NCI-H2081 treated with DMSO at 0.1 percent for 48 hours (cell line): ENCODE measurements at places on chromosomes 7 and 10.
A peak's percentile ranks its signal among the peaks of the same experiment; 100 is the strongest.

DNA sequence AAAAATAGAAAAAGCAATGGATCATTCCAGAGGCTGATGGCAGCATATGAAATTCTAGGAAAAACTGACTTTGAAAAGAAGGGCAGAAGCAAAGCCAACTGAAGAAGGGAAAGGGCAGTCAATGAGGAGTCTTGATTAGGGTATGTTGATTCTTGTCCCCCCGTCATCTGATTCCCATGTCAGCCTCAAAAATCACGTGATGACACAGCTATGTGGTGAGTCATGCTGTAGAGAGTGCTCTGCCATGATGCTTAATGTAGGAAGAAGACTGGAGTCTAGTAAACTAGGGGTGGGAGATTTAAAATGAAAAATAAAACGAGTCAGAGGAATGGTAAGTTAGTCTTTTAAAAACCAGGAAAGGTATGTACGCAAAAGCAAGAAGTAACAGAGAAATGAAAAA is 3.9 kb upstream of the POU6F2 start:
- DNase-seq: no peak

DNA sequence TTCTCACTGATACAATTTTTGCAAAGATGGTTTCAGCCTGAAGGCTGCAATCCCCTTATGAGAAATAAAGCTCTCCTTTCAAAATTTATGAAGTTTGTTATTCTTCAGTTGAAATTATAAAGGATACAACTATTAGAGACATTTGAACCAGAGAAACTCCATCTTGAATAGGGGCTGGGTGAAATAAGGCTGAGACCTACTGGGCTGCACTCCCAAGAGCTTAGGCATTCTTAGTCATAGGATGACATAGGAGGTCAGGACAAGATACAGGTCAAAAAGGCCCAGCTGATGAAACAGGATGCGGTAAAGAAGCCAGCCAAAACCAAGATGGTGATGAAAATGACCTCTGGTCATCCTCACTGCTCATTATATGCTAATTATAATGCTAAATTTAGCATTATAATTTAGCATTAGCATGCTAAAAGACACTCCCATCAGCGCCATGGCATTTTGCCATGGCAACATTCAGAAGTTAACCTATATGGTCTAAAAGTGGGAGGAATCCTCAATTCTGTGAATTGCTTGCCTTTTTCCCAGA is 22.4 kb upstream of the IFIT1B start:
- no peak for DNase-seq

DNA sequence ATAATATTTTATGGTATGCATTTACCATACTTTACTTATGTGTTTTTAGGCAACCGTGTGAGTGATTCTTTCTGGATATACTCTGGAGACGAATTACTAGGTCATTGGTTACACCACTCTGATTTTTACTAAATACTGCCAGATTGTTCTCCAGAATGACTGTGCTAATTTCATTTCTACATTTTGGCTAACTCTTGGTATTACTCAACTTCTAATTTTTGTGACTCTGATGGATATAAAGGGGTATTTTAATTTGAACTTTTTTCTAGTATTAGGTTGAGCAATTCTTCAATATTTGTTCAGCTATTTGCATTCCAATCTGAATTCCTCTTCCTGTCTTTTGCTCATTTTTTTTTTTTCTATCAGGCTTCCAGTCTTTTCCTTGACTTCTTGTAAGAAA is 223.6 kb downstream of the MDFIC start:
- DNase-seq: no peak

- DNase-seq: no peak
These were observed 45.0 kb upstream of the TSPAN13 start for GRCh38 chr7:16708511-16708910.

GRCh38 chr7:49243521-49243920 is 319.2 kb downstream of the CDC14C start:
- no peak for DNase-seq

DNA sequence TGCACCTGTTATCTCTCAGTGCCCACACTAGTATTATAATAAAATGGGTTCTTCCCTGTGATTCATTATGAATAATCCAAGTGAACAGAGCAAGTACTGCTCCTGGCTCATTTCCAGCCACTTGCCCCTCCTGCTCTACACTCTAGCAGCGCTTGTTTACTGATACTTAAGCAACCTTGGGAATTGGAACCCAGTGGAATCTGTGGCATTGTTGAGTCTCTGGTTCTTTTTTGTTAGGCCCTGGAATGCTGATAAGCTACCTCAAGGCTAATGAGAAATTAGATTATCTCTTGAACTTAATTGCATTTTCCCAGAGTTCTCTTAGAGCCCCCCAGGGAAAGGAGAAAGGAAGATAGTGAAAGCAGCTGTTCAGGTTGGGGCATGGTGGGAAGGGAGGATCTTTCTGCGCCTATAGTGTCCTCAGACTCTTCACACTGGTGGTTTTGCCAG is 34.0 kb downstream of the PRKAR2B start:
- no peak for DNase-seq

DNA sequence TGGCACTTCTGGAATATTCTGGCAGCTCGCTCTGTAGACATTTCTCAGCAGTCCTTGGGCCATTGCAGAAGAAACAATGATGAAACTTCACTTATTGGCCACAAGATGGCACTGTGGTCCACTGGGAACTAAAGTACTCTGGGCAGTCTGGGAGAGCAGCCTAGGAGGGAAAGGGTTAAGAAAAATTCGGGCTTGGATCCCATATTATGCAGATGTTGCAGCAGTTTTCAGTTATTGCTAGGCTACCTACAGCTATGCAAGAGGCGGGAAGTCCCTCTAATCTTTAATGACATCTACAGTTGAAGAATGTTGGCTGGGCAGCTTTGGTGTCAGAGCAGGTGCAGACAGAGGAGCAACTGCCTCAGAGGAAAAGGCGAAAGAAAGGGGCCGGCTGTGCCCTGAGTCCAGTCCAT is 201.7 kb upstream of the PRSS58 start:
- no peak for DNase-seq

DNA sequence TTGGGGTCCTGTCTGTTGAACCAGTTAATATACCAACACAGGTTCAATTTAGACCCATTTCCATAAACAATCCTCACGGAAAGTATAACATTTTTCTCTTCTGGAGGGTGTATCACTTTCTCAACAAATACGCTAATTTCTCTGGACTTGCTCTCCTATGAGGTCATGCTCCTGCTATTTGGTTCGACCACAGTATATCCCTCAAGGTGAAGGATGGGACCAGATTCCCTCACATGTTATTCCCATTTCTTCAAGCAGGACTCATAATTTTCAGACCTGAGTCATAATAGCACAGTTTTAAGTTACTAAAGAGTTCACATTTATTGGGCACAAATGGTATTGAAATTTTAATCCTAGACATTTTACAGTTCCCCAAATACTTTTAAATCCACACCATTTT is 57.2 kb downstream of the ADAM12 start:
- no peak for DNase-seq

GRCh38 chr10:89963451-89964102 is 262.2 kb downstream of the KIF20B start:
- DNase-seq: no peak

- no peak for DNase-seq
These were observed 278.2 kb downstream of the PLXDC2 start for GRCh38 chr10:20094226-20094976.

DNA sequence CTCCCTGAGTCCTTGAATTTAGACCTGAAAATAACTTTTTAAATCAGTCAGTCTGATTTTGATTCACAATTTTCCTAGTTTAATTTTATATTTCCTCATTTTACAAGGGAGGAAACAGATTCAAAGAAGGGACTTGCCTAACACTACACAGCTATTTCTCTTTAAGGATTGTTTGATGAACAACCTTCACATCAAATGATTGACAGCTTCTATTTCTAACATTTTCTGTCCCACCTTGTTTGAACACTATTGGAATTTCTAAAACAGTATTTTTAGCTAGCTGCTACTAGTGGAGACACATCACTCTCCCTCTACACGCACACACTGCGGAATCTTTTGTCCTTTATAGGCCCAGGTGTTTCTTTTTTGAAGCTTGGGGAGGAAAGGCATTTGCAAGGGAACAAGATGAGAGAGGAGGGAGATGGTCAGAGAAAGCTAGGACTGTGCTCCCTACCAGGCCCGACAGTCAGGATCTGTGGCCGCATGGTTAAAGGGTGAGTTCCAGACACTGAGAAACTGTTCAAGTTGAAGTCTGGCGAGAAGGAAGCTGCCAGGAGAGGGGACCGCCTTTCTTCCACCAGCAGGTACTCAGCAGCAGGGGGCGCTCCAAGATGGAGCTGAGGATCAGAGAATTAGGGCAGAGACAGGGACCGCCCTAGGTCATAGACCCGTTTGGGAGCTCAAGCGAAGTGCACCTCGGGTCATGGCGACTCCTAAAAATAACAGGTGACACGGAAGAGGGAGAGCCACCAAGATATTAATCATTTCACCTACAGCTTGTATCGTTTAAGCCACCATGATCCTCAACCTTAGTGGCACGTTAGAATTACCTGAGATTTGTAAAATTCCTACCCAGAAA is 49.7 kb downstream of the DNAJC12 start:
- no peak for DNase-seq

GRCh38 chr7:154750353-154750801 is 252.5 kb downstream of the PAXIP1 start:
- DNase-seq: no peak

DNA sequence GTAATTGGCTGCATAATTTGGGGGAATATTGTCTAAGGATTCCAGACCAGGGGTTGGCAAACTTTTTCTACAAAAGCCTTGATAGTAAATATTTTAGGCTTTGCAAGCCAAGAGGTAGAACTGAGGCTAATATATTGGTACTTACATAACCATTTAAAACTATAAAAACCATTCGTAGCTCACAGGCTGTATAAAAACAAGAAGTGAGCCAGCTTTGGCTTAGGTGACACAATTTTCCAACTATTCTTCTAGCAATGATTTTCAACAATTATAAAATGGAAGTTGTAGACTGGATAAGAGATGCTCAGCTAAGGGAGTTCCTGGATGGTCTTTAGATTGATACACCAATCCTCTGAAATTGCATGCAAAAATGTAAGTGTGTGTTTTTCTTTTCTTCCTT is 1.4 kb downstream of the GPR141 start:
- no peak for DNase-seq

- DNase-seq: peak; percentile 52
These were observed 54.3 kb upstream of the KDM7A start for GRCh38 chr7:140230861-140231770.

GRCh38 chr7:17311952-17312351 is 13.5 kb downstream of the AHR start:
- DNase-seq: no peak

- no peak for DNase-seq
These were observed 563.3 kb upstream of the SORCS1 start for GRCh38 chr10:107727767-107728317.

DNA sequence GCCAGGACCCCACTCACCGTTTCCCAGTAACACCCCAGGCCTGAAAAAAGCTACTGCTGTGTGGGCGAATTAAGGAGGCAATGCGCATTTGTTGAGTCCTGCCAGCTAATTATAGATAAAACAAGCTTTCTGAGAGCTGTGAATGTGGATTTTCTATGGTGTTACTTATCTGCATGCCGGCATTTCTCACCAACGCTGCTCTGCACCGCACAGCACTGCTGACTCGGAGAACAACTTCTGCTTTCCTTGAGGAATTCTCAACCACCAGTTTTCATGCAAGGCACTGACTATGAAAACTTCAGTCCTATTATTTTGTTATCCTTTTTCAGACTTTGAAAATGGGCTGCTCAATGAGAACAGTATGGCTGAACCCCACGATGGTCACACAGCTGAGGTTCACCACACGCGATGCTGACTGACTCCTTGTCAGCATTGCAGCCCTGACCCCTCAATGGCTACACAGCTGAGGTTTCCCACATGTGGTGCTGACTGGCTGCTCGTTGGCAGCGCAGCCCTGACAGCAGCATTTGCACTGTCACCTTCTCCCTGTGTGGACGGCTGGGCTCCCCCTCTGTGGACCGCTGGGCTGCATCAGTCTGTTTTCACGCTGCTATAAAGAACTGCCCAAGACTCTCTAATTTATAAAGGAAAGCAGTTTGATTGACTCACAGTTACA is 190.6 kb downstream of the DIP2C start:
- no peak for DNase-seq
